ENCODE measurements at places on chromosomes 5 and 9.

DNA sequence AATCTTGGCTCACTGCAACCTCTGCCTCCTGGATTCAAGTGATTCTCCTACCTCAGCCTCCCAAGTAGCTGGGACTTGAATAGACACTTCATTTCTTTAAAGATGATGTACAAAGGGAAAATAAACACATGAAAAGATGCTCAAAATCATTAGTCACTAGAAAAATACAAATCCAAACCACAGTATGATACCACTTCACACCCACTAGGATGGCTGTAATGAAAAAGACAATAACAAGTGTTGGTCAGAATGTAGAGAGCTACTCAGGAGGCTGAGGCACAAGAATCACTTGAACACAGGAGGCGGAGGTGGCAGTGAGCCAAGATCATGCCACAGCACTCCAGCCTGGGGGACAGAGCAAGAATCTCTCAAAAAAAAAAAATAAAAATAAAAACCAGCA, 13.0 kb downstream of the F2RL2 start:
- DNase-seq: no peak

DNA sequence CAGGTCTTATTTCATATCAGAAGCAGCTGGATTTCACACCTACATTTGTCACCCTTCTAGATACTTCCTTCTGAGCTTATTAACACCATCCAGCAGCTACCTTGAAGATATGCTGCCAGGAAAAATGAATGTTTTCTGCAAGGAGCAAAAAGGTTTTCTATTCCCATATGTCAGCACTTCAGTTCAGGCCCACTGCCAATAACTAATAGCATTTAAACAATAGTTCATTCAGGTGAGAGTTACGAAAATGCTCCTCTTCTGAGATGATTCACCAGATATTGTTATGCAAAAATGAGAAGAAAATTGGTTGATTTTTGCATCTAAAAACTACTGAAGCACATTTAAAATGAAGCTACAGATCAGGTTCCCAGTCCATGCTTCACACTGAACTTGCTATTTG, 56.4 kb upstream of the ISL1 start:
- no peak for DNase-seq

- no peak for DNase-seq
Observed at GRCh38 chr9:73871636-73872035, 625.5 kb upstream of the RORB start.

DNA sequence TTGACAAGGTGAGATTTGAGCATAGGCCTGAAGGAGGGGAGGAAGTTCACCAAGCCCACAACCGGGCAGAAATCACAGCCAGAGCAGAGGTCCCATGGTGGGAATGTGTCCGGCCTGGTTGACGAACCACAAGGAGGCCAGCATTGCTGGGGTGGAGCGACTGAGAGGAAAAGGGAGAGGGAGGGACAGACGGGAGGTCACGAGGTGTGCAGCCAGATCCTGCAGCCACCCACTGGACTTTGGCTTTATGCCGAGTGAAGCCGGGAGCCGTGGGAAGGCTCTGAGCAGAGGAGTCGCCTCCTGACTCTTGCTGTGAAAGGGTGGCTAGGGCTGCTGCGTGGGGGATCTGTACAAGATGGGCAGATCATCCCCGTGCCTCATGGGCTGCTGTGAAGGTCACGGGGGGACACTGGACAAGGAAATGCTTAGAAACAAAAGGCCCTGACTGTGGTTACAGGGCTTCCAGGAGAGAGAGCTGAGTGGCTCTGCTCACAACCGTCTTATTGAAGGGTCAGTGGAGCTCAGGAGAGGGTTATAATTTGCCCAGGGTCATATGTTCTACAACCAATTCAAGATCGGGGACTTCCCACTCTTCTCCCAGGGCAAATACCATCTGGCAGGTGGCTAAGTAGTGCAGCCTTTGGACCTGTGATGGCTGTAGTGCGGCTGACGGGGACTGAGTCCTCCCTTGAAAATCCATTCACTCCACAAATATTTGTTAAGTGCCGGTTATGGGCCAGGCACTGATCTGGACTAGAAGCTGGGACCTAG, 15.6 kb upstream of the CD74 start:
- DNase-seq: no peak

GRCh38 chr5:38207343-38207742, 51.0 kb upstream of the EGFLAM start:
- no peak for DNase-seq

DNA sequence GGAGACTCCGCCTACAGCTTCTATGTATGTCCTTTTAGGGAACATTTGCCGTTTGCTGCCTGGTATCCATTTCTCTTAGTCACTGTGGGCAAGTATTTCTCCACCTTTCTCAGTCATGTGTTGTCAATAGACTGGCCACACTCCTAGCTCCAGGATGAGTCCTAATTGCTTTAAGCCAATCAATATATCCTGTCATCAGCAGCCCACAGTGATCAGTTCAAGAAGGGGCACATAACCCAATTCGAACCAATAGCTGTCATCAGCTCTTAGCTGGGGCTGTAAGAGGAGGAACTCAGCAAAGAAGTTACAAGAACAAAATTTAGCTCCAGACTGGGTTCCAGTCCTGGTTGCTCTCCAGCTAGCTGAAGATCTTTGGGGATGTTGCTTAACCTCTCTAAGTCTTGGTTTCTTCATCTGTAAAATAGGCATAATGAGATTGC, 70.7 kb upstream of the MAN2A1 start:
- no peak for DNase-seq

DNA sequence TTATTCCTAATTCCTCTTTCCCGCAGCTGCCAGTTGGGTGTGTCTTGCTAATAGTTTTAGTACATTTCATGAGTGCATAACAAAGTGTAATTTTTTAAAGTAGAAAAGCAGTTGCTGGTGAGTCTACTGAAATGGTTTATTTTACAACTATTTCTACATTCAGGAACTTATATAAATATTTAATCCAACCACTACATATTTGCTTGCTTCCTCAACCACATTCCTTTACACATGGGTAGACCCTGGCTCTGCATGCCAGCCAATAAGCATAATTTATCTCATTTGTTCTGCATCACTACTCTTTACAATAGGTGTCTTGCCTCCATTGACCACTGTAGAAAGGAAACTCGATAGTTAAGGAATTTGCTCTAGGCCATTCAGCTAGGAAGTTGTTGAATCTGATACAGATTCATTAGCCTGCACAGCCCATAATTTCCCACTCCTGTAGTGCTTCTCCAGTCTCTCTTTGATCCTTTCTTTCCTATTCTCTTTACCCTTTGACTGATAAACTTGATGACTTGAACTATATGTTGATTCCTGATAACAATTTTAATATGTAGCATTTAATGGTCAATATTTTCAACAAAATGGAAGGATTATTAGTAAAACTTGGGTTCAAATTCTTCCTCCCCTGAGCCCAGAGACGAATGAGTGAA, 342.5 kb upstream of the ACTBL2 start:
- DNase-seq: no peak

DNA sequence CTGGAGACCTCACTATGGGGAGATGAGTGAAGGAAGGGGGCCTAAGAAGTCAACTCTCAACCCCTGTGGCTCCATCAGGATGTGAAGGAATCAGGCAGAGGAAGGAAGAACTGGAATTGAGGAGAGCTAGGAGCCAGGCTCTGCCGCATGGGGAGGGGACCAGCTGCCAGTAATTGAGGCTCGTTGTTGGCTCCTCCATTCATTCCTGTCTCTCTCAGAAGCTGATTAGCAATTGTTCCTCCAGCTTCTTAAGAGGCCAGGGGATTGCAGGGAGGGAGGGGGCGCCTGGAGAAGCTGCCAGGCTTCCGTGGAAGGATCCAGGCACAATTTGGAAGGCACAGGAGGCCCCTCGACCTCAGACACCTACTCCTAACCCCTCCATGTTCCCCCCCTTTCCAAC, 20.5 kb upstream of the TTLL11 start:
- no peak for DNase-seq

Data from stimulated activated CD4-positive, alpha-beta T cell treated with anti-CD3 and anti-CD28 coated beads, TNF-alpha, amount 100 ng/mL, for 1 hour (primary cell).